ENCODE measurements at places on chromosomes 5 and 9.

DNA sequence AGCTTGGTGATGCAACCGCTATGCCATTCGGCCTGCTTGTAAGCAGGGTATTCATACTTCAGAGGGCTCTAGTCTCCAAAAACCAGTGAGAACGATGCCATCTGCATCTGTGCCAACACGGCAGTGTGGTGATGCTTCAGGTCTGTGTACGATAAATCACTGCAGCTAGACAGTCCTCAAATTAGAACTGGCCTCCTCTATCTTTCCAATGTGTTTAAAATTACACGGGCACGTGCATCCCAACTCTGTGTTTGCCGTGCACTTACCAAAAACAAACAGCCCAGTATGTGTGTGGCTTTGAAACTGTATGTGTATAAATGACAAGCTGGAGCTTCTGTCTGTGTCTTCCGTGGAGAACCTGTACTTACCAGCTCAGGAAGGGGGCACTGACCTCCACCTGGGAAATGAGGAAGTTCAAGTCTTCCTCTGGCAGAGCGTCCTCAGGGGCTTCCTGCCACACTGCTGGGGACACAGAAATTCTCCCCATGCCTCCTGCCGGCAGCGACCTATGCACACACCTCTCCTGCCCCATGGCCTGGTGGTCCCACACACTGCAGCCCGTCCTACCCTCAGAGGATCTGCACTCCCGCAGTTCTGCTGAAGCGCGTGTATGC, 12.3 kb downstream of the MED10 start:
- DNase-seq, result no peak

DNA sequence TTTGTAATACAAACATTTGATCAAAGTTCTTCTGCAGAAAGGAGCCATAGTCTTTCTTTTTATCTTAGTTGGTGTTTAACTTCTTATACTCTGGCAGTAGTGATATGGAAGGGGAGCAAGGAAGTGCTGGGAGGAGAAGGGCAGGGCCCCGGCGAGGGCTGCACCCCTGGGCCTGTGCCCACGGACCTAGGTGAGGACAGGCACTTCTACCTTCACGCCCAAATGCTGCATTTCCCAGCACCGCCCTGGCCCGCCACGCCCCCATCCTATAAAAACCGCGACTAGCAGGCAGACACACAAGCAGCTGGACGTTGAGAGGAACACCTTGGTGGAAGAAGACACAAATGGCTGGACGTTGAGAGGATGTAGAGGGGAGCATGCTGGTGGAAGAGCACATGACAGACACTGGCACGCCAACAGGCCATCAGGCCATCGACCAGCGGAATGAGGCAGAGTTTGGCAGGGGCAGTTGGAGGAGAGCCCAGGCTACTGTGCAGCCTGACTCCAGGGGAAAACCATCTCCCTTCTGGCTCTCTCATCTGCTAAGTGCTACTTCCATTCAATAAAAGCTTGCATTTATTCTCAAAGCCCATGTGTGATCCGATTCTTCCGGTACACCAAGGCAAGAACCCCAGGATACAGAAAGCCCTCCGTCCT, 81.5 kb upstream of the C9orf72 start:
- no peak for DNase-seq

DNA sequence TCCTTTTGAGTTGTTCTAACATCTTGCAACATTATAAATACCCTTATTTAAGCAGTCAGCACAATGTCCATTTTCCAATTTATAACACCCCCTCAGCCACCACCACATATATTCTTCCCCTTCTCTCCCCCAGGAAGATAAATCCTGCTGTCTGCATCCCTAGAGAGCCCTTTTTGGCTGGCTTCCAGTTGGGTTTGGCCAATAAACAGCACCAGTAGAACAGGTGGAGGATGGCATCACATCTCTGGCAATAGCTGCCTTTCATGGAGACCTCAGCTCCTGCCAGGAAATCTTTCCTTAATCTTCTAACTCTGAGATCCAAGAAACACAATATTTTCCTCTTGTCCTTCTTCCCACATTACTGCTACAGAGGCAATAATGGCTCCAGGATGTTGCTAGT, 53.7 kb downstream of the TRIM36 start:
- no peak for DNase-seq

GRCh38 chr5:180208435-180209081, 453 bp downstream of the RASGEF1C start:
- no peak for DNase-seq

DNA sequence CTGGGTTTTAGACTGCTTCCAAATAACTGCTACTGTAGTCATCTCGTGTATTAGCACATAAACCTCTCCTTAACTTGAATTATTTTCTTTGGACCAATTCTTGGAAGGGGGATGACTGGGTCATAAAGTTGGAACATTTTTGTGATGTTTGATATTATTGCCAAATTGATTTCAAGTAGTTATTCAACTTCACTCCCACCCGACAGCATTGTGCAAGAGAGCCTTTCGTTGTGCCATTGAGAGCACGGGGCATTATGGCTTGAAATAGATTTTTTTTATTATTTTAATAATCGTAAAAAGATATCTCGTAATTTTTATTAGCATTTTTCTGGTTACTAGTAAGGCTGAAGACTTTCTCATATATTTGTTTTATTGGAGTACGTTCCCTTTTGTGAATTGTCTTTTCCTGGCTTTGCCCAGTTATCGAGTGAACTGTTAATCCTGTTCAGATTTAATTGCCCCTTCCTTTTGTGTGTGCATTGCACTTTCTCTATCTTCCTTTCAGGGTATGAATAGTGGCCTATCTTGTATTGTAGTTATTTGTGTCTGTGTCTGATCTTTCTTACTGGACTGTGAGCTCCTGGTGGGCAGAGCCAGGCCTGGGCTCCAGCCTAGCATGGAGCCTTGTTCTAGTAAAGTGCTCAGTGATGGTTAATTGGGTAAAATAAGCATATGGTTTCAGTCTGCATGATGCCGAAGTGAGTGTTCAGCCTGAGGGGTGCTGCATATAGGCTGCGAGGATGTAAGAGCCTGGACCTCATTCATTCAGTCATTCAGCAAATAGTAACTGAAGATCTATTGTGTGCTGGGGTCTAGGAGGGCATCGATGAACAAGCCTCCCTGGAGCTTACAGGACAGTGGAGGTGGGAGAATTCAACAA, 93.5 kb upstream of the SHB start:
- no peak for DNase-seq

GRCh38 chr5:123303802-123304201, 119.4 kb downstream of the CEP120 start:
- no peak for DNase-seq

DNA sequence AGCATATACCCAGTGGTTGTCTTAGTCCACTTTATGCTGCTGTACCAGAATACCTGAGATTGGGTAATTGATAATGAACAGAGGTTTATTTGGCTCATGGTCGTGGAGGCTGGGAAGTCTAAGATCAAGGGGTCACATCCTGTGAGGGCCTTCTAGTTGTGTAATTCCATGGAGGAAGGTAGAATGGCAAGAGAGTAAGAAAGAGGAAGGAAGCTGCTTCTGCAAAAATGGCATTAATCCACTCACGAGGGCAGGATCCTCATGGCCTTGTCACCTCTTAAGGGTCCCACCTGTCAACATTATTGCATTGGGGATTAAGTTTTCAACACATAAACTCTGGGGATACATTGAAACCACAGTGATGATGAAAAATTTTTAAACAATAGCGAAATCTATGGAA, 17.0 kb downstream of the BTNL8 start:
- no peak for DNase-seq

DNA sequence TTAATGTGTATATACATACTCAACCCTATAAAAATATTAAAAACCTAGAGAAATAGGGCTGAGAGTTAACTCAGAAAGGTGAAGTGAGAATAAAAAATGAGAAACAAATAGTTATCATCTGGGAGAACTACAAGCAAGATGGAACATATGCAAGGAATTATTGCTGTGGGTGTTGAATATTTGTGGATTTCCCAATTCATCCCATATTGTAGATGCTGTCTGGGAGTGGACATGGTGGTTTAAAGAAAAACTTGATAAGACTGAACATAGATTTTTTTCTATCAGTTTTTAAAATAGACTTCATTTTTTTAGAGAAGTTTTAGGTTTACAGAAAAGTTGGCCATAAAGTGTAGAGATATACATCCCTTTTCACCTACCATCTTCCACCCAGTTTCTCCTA, 263.5 kb downstream of the SPATA31D1 start:
- DNase-seq, result no peak

DNA sequence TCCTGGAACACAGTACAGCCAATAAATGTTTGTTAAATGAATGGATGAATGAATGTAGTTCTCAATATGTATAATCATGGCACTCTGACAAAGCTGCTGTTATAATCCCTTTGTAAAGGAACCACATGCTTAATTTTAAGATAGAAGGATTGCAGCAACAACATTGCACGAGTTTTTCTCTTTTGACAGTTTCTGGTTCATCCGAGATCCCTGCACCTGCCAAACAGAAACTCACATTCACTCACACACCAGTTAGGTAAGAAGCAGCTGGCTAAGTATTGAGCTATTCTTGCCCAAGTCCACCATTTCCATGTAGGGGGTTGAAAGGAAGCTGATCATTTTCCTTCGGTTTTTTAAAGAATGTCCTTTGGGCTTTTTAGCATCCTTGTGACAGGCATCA, 133.7 kb upstream of the MAP1B start:
- DNase-seq, result no peak

- no peak for DNase-seq
Observed at GRCh38 chr5:116438979-116439554, 135.6 kb downstream of the SEMA6A start.

DNA sequence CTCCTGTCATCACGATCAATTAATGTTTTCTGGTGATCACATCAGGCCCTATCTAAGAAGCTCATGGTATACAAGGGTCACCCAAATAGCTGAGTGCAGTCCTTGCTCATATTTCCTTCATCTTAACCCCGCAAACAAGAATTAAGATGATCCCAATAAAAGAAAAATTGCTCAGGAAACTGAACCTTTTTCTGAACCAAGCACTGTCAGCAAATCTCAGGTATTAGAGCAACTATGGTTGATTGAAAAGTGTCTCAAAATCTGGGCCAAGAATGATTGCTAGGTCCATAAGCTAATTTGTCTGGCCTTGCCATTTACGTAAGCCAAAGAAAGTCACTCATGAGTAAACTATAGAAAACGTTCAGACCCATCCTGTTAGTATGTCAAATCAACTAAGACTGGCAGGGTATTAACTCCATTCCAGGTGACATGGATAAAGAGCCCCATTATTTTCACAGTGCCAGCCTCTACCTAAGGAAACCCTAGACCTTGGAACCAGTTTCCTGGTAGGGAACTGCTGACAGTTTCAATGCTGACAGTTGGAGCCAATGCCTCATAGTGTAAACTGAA, 209.3 kb downstream of the DEPDC1B start:
- no peak for DNase-seq

- no peak for DNase-seq
Observed at GRCh38 chr5:80566711-80567259, 3.3 kb downstream of the ANKRD34B start.

DNA sequence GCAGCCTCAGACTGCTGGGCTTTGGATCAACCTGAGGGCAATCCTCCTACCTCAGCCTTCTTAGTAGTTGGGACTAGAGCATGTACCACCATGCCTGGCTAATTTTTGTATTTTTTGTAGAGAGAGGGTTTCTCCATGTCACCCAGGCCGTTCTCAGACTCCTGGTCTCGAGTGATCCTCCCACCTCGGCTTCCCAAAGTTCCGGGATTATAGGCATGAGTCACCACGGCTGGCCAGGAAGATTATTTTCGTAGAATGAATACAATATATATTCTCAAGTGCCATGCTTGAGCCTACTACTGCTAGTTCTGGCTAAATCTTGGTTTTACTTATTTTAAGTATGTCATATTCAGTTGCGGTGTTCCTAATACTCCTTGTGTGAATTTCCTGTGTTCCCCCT, 88.2 kb upstream of the CLINT1 start:
- DNase-seq, result no peak

DNA sequence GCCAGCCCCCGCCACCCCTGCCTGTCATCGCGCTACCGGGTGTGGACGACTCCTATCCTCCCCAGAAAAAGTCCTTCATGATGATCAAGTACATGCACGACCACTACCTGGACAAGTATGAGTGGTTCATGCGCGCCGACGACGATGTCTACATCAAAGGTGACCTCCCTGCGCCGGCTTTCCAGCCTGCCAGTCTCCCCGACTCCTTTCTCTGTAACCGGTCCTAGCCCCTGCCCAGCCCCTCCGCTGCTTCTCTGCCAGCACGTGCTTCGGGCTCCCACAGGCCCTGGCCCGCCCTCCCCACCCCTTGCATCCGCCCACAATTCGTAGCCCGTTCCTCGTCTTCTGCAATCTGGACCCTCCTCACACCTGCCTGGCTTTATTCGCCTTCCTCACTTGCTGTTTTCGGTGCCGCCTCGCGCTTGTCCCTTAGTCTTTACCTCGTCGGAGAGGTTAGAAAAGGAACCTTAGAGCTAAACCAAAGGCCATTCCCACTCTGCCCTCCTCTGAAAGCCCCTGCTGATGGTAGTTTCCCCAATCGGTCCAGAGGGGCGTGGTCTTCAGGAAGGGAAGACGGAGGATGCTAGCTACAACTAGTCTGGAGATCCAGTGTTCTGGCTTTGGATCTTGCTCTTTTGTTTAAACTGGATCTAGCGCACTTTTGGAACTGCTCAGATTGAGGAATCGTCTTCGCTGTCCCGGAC, 1.4 kb downstream of the CHSY3 start:
- no peak for DNase-seq

DNA sequence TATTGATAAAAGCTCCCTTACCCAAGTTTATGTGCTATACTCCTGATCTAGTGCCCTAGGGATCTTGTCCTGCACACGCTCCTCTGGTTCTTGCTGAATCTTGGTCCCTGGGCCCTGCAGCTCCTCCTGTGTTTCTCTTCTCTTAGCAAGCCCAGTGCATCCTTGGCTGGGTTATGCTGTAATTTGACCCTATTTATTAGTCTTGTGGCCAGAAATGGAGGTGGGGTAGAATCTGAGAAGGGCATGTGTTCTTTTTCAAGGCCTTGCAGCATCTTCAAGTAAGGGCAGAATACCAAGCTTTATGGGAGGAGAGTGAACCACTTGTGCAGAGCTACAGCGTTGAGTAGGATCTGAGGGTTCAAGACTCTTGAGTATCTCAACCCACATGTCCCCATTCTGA, 366.8 kb downstream of the FAM170A start:
- no peak for DNase-seq

DNA sequence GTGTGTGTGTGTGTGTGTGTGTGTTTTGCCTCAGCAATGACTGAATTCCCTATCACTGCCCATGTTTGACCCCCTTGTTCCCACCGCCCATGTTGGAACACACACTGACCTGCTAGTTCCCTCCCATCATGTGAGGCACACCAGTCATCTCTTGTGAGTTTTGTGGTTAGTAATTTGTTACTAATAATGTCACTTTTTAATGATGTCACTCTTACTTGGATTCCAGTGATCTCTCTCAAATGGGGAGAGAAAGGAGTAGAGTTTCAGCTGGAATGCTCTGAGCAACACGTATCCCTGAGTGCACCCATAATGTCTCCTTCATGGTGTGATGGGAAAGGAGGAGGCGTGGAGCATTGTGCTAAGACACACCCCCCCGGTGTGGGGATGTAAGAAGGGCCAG, 172.6 kb downstream of the SH3GL2 start:
- DNase-seq, result no peak

Data from activated CD4-positive, alpha-beta T cell treated with anti-CD3 and anti-CD28 coated beads for 24 hours (primary cell).